ENCODE measurements at places on chromosomes 5 and 9.

DNA sequence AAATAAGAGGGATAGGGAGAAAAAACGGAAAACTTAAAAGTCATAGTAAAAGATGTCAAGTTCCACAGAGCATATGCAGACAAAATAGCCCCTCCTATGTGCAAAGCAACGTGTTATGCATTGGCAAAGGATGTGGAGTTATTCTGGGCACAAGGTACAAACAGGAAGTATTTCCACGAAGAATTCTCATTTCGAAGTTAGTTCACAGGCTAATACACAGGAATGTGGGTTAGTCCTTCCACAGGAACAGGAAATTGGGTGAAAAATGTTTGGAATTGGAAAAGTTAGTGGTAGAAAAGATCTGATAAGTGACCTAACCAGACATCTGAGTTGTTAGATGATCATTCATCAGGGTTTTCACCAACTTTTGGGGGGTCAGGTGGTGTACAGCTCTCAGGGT, 326.6 kb downstream of the EBF1 start:
- DNase-seq, result no peak

- no peak for DNase-seq
Measured at GRCh38 chr5:97694091-97694490, 511.0 kb upstream of the RIOK2 start.

GRCh38 chr5:143055596-143056338, 285.6 kb downstream of the ARHGAP26 start:
- DNase-seq, result no peak

DNA sequence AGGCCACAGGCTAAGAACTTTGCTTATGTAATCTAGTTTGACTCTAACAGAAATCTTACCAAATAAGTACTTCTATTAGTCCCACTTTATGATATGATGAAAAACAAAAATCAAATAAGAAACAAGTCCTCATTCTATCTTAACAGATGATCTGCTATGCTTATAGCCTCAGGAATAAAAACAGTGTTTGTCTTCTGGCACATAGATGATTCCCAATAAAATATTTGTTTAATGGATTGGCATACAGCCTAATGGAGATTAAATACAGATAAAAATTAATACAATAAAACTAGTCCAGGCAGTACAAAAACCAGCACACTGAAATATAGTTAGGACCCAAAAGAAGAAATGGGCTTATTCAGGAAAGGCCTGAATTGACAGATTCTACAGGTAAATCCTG, 971.4 kb upstream of the WWC1 start:
- DNase-seq, result no peak

DNA sequence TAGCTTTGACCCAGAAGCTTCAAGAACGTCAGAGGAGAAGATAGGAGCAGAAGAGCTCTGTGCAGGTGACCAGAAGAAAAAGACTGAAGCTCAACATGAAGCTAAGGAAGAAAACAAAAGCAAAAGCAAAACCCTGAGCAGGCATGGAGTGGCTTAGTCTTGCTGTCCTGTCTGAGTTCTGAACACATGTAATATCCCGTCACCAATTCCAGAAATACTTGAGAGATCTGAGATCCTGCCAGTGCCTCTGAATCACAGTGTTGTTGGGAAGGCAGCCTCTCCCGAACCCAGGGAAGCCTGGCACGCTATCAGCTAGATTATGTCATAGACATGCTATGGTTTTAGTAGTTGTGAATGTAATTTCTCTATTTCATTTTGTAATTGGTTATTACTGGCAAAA, 235.7 kb downstream of the ICE1 start:
- peak; percentile 5 for DNase-seq

GRCh38 chr5:176889321-176890280, 9.5 kb downstream of the HK3 start:
- DNase-seq, result no peak

DNA sequence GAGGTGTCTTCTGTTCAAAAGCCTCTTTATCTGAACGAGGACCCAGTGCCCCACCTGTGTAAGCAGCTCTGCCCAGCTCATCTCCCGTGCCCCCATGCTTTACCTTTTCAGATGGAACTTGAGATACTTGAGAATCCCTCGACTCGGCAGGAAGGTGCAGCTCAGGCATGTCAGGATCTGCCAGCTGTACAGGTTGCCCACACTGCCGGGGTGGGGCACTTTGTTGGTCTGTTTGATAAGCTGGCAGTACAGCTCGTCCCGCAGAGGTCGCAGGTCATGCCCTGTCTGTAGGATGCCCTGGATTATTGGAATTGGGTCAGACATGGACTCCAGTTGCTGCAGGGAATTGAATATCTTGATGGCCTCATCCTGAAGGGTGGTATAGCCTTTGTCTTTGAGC, 58.0 kb upstream of the RETREG1 start:
- DNase-seq, result no peak

Data from fibroblast of skin of left quadriceps (primary cell).